ENCODE measurements at places on chromosomes 6 and 20. TPM values are rescaled to one million over a fixed set of nuclear protein-coding genes. Genes with fewer than 3 reads are reported as not detected.

- no peaks in the 10 kb centered on the region for H3K27me3 ChIP-seq
- no peaks in the 10 kb centered on the region for H3K4me1 ChIP-seq
- H3K27ac ChIP-seq = no peak overlapping the region
- DNase-seq = no peak
These were observed 15.2 kb upstream of the GUCA1A start for GRCh38 chr6:42158011-42158410.

GRCh38 chr6:131419702-131420101, 153.3 kb upstream of the ARG1 start:
- H3K27ac ChIP-seq = no peak overlapping the region
- H3K27me3 ChIP-seq = no peaks in the 10 kb centered on the region
- H3K4me1 ChIP-seq = no peaks in the 10 kb centered on the region
- no peak for DNase-seq
- H3K36me3 ChIP-seq = peaks cover 4% of the 10 kb centered on the region

DNA sequence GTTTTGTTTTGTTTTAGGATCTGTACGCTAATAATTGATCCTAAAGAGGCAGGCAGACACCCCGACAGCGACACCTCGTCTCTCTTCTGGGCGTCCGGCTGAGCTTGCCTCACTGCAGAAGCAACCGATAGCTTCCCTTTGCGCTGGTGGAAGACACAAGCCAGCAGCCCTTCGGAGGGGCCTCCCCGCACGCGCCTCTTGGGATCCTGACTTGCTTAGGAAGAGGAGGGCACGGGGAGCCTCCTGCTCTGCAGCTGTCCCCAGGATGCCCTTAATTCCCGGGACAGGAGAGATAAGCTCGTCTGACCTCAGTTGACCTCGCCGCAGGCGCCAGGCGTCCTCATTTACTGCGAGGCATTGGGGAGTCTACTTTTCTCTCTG, 94.0 kb downstream of the CD83 start:
- peak overlapping the region; percentile 73 for H3K4me3 ChIP-seq
- H3K36me3 ChIP-seq = no peaks in the 10 kb centered on the region
- no peak for DNase-seq

- H3K4me3 ChIP-seq = peak overlapping the region; percentile 58
- peak overlapping the region; percentile 76 for H3K27ac ChIP-seq
- no peak for DNase-seq
- peaks cover 72% of the 10 kb centered on the region for H3K4me1 ChIP-seq
These were observed 85.2 kb downstream of the FKBP5 start for GRCh38 chr6:35603326-35604202.

DNA sequence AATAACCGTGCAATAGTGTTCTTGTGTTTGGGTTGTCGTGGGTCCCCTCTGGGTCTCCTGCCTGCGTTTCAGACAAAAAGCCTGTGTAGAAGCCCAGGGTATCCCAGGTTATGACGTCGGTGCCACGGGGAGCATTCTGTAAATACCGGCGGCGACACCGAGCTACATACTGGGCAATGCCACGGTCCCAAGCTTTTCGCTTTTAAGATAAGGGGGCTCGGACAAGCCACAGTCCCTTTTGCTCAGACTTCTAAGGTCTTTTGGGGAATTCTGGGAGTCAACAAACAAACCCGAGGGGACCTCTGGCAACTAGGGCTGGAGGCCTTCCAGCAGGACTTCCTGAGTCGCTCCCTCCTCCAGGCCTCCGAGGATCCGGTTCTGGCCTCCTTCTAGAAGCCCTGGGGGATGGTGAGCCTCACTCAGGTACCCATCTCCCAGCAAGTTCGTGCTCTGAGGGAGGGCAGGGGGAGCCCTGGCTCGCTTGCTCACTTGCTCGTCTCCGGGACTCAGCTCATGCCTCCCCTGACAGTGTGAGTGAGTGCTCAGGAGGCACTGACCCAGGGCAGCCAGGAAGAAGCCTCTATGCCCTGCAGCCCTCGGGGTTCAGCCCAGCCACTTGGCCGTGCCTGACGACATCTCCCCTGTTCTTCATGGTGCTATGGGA, 62.4 kb upstream of the MRPS10 start:
- no peaks in the 10 kb centered on the region for H3K27me3 ChIP-seq
- no peak for DNase-seq
- no peak overlapping the region for H3K4me3 ChIP-seq
- peaks cover 43% of the 10 kb centered on the region for H3K4me1 ChIP-seq

GRCh38 chr20:6026051-6026450, 27.8 kb downstream of the LRRN4 start:
- no peaks in the 10 kb centered on the region for H3K27me3 ChIP-seq
- H3K27ac ChIP-seq = no peak overlapping the region
- H3K4me3 ChIP-seq = no peak overlapping the region
- DNase-seq = peak; percentile 48
- no peaks in the 10 kb centered on the region for H3K4me1 ChIP-seq

- no peaks in the 10 kb centered on the region for H3K36me3 ChIP-seq
- no peaks in the 10 kb centered on the region for H3K27me3 ChIP-seq
- no peaks in the 10 kb centered on the region for H3K4me1 ChIP-seq
- no peak overlapping the region for H3K27ac ChIP-seq
These were observed 1.7 kb upstream of the TREM2 start for GRCh38 chr6:41164551-41165120.

DNA sequence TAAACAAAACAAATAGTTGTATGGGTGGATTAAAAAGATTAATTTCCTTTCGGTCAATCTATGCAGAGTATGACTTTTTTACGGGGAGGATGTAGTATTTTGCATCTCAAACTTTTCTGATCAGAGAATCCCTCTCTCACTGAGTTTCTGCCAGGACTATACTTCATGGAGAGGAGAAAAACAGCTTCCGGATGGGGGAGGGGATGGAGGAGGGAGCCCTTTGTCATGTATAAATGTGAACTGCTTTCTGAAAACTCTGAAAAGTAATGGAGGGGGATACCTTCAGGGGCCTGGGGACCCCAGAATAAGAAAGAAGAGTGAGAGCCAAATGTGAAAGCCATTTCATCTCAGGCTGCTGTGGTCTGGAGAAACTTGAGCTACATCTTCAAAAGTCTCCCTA, 173.1 kb upstream of the KCNK16 start:
- H3K27ac ChIP-seq = no peak overlapping the region
- H3K36me3 ChIP-seq = no peaks in the 10 kb centered on the region
- no peaks in the 10 kb centered on the region for H3K27me3 ChIP-seq
- H3K4me1 ChIP-seq = no peaks in the 10 kb centered on the region
- no peak for DNase-seq

DNA sequence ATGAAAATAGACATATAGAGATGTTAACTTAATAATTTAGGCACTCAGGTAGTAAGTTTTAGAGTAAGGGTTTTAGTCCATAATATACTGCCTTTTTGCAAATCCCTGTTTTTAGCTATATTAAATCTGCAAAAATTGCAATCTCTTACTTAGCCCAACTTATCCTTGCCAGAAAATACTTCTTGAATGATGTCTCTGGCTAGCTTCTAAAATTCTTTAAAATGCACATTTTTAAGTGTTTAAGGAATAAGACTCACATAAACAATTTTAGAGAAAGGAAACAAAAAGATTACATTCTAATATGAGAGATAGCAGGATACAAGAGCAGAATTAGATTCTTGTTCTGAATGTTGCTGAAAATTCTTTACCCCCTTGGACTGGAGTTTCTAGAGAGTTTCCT, 25.8 kb upstream of the RFPL4B start:
- H3K27me3 ChIP-seq = peaks cover 2% of the 10 kb centered on the region
- H3K4me3 ChIP-seq = no peak overlapping the region
- no peak overlapping the region for H3K27ac ChIP-seq
- H3K36me3 ChIP-seq = no peaks in the 10 kb centered on the region
- DNase-seq = no peak
- H3K4me1 ChIP-seq = no peaks in the 10 kb centered on the region

DNA sequence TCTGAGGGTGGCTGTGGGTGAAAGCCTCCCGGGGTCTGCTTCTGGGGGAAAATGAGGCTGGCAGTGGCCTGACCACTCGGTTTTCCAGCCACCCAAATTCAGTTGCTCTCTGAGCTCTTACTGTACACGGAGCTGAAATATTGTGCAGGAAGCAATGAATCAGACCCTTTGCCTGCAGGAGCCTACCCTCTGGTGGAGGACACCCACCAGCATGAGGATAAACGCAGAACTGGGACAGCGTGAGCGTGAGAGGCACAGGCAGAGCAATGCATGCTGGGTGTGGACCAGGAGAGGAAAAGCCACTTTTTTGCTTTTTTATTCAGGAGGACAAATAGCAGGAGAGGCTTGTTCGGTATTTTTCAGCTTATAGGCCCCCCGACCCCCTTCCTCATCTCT, 298.0 kb downstream of the QKI start:
- no peaks in the 10 kb centered on the region for H3K27me3 ChIP-seq
- H3K4me3 ChIP-seq = no peak overlapping the region
- no peak for DNase-seq
- H3K36me3 ChIP-seq = no peaks in the 10 kb centered on the region
- H3K4me1 ChIP-seq = no peaks in the 10 kb centered on the region

DNA sequence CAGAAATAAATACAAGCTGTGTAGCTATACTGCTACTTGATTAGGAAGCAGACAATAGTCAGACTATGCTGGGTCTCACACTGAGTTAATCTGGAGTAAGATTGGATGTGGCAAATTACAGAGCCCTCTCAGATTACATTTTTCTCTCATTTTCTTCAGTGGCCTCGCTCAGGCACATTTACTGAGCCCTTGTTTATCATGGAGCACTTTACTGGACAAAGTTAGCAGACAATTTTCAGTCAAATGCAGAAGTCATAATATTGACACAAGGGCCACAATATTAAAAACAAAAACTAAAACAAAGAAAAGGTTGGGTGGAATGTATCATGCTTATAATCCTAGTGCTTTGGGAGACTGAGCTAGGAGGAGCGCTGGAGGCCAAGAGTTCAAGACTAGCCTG, 95.0 kb upstream of the MAP3K7 start:
- H3K27ac ChIP-seq = no peak overlapping the region
- DNase-seq = no peak
- H3K4me3 ChIP-seq = no peak overlapping the region
- no peaks in the 10 kb centered on the region for H3K4me1 ChIP-seq
- no peaks in the 10 kb centered on the region for H3K27me3 ChIP-seq

GRCh38 chr6:158707821-158708195, 58.0 kb downstream of the SYTL3 start:
- H3K27ac ChIP-seq = no peak overlapping the region
- no peaks in the 10 kb centered on the region for H3K27me3 ChIP-seq
- no peak overlapping the region for H3K4me3 ChIP-seq
- no peak for DNase-seq

The B3GAT2 gene
- total RNA-seq = not detected

The ADAM33 gene
- total RNA-seq = not detected

The CALHM5 gene
- not detected for total RNA-seq

The MOG gene
- not detected for total RNA-seq

The APOBEC2 gene
- total RNA-seq = not detected

The OPRL1 gene
- total RNA-seq = 0.75 TPM
